ENCODE measurements at places on chromosomes 16 and 17. TPM values are rescaled to one million over a fixed set of nuclear protein-coding genes. Genes with fewer than 3 reads are reported as not detected.

CACNG3 gene
- total RNA-seq = not detected

GLTPD2 gene
- not detected for total RNA-seq

SKAP1 gene
- total RNA-seq = not detected

KRT31 gene
- not detected for total RNA-seq

KRT17 gene
- total RNA-seq = 3,292 TPM

All from placental epithelial cell (primary cell).